Tracheal epithelial cell (primary cell): ENCODE measurements at places on chromosomes 1 and 21. TPM values are rescaled to one million over a fixed set of nuclear protein-coding genes. Genes with fewer than 3 reads are reported as not detected.

TMPRSS15 gene
- total RNA-seq = not detected in 2 replicates

AMY1B gene
- total RNA-seq = not detected in 2 replicates

OR2T29 gene
- total RNA-seq = not detected in 2 replicates

RCSD1 gene
- under 0.01 and 0.21 TPM in 2 replicates for total RNA-seq

KCNT2 gene
- under 0.01 and 0.21 TPM in 2 replicates for total RNA-seq

RAP1A gene
- total RNA-seq = 17.6 and 20.0 TPM in 2 replicates

SLC22A15 gene
- total RNA-seq = 18.3 and 21.0 TPM in 2 replicates

GJA9 gene
- total RNA-seq = 0.21 and 0.24 TPM in 2 replicates

CASQ2 gene
- under 0.01 TPM in 1 of 2 replicates, not detected in the other for total RNA-seq

FAAP20 gene
- total RNA-seq = 29.2 and 38.4 TPM in 2 replicates

PDXK gene
- total RNA-seq = 207 and 269 TPM in 2 replicates

TFF2 gene
- not detected in 2 replicates for total RNA-seq

DR1 gene
- 37.4 and 68.4 TPM in 2 replicates for total RNA-seq

ANXA9 gene
- total RNA-seq = not detected in 2 replicates

TCHH gene
- total RNA-seq = under 0.01 TPM in 2 replicates

S100A7 gene
- total RNA-seq = 1.4 TPM in 1 of 2 replicates, not detected in the other

TTC24 gene
- total RNA-seq = not detected in 2 replicates

TTLL7 gene
- 0.43 and 5.3 TPM in 2 replicates for total RNA-seq

CADM3 gene
- not detected in 2 replicates for total RNA-seq

BNIPL gene
- total RNA-seq = 2.4 and 5.5 TPM in 2 replicates

GJC2 gene
- 1.7 TPM in 2 replicates for total RNA-seq

PCSK9 gene
- total RNA-seq = 33.9 and 39.8 TPM in 2 replicates

GNG12 gene
- total RNA-seq = 105 and 120 TPM in 2 replicates

TLR5 gene
- total RNA-seq = 0.48 and 1.1 TPM in 2 replicates

ZNF691 gene
- total RNA-seq = 7.2 and 8.7 TPM in 2 replicates

CDC7 gene
- total RNA-seq = 0.72 and 4.0 TPM in 2 replicates
